Muscle of back (tissue), 13 donors: ENCODE measurements at places on chromosomes 16 and 17. TPM values are rescaled to one million over a fixed set of nuclear protein-coding genes. Genes with fewer than 3 reads are reported as not detected.

LLGL1 gene
- polyA plus RNA-seq, result 19.2 TPM

DNA sequence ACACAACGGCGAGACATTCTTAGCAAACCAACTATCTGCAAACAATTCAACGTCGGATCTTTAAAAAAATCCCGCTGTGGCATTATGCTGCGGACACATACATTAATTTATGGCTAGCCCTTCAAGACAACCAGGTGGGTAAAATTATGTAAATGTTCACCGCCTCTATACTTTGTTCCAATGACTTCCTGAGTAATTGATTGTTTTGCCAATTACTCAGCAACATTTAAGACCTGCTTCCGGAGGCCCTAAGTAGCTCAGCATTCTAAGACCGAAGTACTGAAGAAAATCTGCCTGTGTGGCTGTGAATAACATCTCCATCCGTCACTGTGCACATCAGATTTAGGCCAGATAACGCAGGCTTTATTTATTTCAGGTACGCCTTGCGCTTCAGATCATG, 23.3 kb downstream of the QPRT start:
- no peak for DNase-seq

GRCh38 chr16:31099860-31100638, 5.5 kb upstream of the VKORC1 start:
- no peak for DNase-seq

- DNase-seq, result no peak
Observed at GRCh38 chr16:85869206-85869605, 29.8 kb upstream of the IRF8 start.

GRCh38 chr17:41311111-41311510, 2.0 kb upstream of the KRTAP16-1 start:
- DNase-seq, result no peak

DNA sequence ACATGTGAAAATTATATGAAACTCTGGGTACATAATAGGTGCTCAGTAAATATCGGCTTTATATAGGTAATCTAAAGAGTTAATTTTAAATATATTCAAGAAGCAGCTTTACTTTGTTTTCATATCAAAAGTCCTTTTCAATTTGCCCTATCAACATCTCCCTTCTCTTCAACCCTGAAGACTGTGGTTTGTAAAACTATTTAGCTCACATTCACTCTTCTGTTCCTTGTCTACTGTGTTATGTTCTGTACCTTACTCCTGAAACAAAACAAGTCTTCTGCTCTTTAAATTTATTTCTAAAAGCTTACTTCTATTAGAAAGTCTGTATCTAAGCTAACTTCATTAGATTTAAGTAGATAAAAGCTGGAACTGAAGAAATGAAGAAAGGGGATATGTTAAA, 301.7 kb upstream of the PMFBP1 start:
- no peak for DNase-seq

DNA sequence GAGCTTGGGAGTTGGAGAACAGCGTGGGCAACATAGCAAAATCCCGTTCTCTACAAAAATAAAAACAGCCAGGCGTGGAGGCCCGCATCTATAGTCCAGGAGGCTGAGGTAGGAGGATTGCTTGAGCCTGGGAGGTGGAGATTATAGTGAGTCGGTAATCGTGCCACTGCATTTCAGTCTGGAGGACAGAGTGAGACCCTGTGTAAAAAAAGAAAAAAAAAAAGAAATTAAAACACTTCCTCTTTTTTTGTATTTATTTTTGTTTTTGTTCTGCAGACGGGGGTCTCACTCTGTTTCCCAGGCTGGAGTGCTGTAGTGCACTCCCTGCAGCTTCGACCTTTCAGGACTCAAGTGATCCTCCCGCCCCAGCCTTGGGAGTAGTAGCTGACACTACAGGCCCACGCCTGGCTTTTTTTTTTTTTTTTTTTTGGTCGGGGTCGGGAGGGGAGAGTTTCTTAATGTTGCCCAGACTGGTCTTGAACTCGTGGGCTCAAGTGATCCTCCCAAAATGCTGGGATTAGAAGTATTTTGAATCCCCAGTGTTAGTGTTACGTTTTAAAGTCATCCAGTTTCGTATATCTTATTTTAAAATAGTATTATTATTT, 1.5 kb downstream of the IST1 start:
- no peak for DNase-seq

DNA sequence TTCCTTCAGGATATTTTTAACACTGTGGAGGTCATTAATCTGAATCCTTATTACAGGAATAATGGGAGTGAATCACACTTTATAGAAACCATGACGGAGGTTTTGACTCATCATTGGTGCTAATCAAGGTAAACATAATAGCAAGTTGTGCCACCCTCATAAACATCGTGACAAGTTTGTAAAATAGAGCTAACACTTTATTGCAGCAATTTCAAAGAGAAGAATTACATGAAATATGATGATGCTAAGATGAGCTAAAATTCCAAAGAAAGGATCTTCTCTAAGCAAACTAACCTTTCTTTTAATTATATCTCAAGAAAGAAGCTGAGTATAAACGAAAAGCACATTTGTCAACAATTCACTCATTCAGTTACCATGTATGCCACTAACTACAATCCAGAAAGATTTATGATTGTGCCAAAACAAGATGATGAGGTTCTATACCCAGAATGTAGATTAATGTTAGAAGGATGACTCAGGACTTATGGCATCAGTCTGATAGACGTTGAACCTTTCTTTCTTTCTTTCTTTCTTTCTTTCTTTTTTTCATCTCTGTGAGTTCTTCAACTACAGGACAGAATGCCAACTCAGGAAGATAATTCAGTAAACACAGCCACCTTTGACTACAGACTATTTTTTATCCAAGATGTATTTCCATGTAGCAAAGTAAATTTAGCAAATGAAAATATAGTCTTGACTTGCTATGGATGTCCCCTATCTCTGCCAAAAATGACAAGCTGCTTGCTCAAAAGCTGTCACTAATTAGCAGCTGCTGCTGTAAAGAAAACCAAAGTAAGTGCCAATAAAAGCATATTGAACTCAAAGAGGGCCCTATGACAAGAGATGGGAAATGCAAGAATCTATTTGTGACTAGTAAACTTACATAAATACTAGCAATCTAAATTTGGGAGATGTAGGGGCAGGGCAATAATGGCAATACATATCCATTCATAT, 23.3 kb downstream of the STAT5B start:
- no peak for DNase-seq

GRCh38 chr17:49783071-49783715, 5.3 kb upstream of the KAT7 start:
- DNase-seq, result no peak

DNA sequence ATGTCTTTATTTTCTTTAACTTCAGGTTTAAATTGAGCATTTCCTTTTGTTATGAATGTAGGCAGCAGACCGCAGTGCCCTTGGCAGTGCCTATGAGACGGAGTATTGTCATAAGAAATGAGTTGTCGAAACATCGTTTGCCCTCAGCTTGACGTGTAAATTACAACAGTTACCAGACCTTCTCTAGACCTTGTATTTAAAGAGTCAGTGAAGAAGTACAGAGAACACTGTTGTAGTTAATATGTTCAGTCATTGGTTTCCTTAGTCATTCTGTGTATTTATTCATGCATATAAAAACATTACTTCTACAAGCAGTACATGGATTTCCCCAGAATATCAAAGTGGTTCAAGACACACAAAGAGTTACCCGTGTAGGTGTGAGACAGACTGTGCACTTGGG, 19.0 kb downstream of the IRF8 start:
- no peak for DNase-seq

DNA sequence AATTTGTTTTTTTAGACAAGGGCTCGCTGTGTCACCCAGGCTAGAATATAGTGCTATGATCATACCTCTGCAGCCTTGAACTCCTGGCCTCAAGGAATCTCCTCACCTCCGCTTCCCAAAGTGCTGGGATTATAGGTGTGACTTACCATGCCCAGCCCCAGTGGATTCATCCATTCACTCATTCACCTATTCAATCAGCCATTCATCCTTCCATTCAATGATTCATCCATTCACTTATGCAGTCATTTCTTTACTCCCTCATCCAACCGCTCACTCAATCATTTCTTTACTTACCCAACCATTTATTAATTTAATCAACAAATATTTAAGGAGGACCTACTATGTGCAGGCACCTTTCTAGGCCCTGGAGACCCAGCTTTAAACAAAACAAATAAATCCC, 25.7 kb downstream of the DEXI start:
- DNase-seq, result no peak
